CD4-positive, CD25-positive, alpha-beta regulatory T cell (primary cell): ENCODE measurements at places on chromosomes 7 and 10. TPM values are rescaled to one million over a fixed set of nuclear protein-coding genes. Genes with fewer than 3 reads are reported as not detected.

The GIMAP8 gene
- 8.0 TPM for total RNA-seq

DNA sequence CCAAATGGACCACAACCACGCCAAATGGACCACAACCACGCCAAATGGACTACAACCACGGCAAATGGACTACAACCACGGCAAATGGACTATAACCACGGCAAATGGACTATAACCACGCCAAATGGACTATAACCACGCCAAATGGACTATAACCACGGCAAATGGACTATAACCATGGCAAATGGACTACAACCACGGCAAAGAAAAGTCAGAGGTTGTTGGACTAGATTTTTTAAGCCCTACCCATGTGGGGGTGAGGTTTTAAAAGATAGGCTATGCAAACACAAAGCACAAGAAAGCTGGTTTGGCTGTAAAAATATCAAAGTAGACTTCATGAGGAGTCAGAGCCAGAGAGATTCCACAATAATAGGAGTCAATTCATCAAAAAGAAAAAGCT lies 55.8 kb downstream of the NCAPG2 start:
- H3K4me3 ChIP-seq = no peak overlapping the region
- no peaks in the 10 kb centered on the region for H3K27me3 ChIP-seq
- no peak overlapping the region for H3K27ac ChIP-seq
- peaks cover 8% of the 10 kb centered on the region for H3K36me3 ChIP-seq
- DNase-seq = no peak

GRCh38 chr7:125643302-125643701 lies 713.7 kb upstream of the POT1 start:
- no peak for DNase-seq
- H3K4me1 ChIP-seq = no peaks in the 10 kb centered on the region
- H3K27me3 ChIP-seq = no peaks in the 10 kb centered on the region
- H3K36me3 ChIP-seq = no peaks in the 10 kb centered on the region
- no peak overlapping the region for H3K4me3 ChIP-seq

DNA sequence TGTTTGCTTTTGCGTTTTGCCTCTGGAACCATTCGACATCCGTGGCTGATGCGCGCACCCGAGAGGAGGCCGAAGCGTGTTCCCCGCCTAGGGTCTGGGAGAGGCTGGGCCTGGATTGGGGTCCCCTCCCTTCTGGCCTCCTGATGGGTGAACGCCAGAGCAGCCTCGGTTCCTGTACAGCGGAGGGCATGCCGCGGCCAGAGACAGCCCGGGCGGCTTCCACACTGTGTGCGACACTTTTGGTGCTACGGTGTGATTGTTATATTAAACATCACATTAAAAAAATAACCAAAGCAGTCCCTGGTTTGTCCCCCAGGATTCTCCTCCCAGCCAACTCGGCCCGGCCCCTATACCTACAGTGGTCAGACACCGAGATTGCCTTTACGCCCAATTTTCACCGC lies 3.7 kb upstream of the HOXA7 start:
- H3K4me1 ChIP-seq = peaks cover 46% of the 10 kb centered on the region
- peaks cover 50% of the 10 kb centered on the region for H3K27me3 ChIP-seq
- no peaks in the 10 kb centered on the region for H3K36me3 ChIP-seq
- no peak overlapping the region for H3K4me3 ChIP-seq
- H3K27ac ChIP-seq = no peak overlapping the region
- peak; percentile 43 for DNase-seq

The DUS4L gene
- 6.9 TPM for total RNA-seq

The RHEB gene
- total RNA-seq = 51.3 TPM

- no peaks in the 10 kb centered on the region for H3K27me3 ChIP-seq
- no peaks in the 10 kb centered on the region for H3K36me3 ChIP-seq
- H3K27ac ChIP-seq = no peak overlapping the region
- H3K4me1 ChIP-seq = peaks cover 7% of the 10 kb centered on the region
- H3K4me3 ChIP-seq = no peak overlapping the region
Measured at GRCh38 chr7:41878309-41879295, 175.7 kb upstream of the INHBA start.

GRCh38 chr10:88004451-88004850 lies 141.0 kb downstream of the PTEN start:
- no peak for DNase-seq
- no peak overlapping the region for H3K27ac ChIP-seq
- H3K4me1 ChIP-seq = no peaks in the 10 kb centered on the region

The HYAL4 gene
- not detected for total RNA-seq

GRCh38 chr7:155590215-155591018 lies 44.1 kb upstream of the CNPY1 start:
- no peak overlapping the region for H3K4me3 ChIP-seq
- H3K36me3 ChIP-seq = no peaks in the 10 kb centered on the region
- no peaks in the 10 kb centered on the region for H3K4me1 ChIP-seq
- H3K27ac ChIP-seq = no peak overlapping the region
- H3K27me3 ChIP-seq = no peaks in the 10 kb centered on the region

The PRSS37 gene
- total RNA-seq = not detected

The ARID5B gene
- 169 TPM for total RNA-seq

GRCh38 chr7:77786741-77787140 lies 11.5 kb downstream of the TMEM60 start:
- H3K27ac ChIP-seq = no peak overlapping the region
- H3K4me1 ChIP-seq = no peaks in the 10 kb centered on the region
- no peaks in the 10 kb centered on the region for H3K27me3 ChIP-seq
- no peak for DNase-seq
- no peak overlapping the region for H3K4me3 ChIP-seq

DNA sequence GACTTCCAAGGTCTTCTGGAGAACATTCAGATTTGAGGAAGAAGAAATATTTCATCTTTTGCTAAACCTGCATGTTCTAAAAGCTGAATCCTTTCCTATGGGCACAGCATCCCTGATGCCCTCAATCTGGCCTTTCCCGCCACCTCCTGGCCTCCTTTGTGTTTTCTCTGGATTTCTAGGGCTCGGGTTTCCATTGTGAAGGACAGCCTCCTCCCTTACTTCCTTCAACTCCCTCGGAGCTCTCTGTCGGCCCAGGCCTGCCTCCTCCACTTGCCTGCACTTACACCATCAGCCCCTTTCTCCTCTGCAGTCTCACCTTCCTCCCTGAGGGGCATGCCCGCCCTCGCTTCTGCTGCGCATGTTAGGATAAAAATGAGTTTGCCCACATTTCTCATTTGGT lies 75.4 kb downstream of the WIPF3 start:
- no peaks in the 10 kb centered on the region for H3K36me3 ChIP-seq
- no peak overlapping the region for H3K27ac ChIP-seq
- H3K27me3 ChIP-seq = peaks cover 3% of the 10 kb centered on the region
- DNase-seq = no peak
- H3K4me1 ChIP-seq = no peaks in the 10 kb centered on the region
- H3K4me3 ChIP-seq = no peak overlapping the region

- H3K4me1 ChIP-seq = no peaks in the 10 kb centered on the region
- no peak for DNase-seq
- no peaks in the 10 kb centered on the region for H3K36me3 ChIP-seq
- no peak overlapping the region for H3K27ac ChIP-seq
Measured at GRCh38 chr10:77915319-77916105, 11.0 kb downstream of the DLG5 start.

DNA sequence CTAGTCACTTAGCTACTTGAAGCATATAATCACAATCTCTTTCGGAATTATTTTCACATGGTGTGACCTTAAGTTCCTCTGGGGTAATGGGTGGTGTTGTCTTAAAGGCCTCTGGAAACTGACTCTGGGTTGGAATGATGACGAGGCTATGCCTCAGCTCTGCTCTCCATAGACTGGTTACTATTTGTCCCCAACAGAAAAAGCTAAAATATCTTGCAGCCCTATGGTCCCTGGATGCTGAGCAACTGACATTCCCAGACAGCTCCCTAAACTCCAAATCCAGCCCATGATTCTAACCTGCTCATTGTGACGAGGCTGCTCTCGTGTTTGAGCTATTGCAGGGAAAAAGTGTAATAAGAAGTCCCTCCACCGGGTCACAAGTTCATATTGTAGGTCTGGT lies 51.6 kb downstream of the HBP1 start:
- DNase-seq = no peak
- H3K36me3 ChIP-seq = peaks cover 4% of the 10 kb centered on the region
- H3K4me3 ChIP-seq = no peak overlapping the region
- no peaks in the 10 kb centered on the region for H3K27me3 ChIP-seq

GRCh38 chr10:27413387-27413786 lies 90.7 kb upstream of the RAB18 start:
- DNase-seq = no peak
- H3K27ac ChIP-seq = no peak overlapping the region
- no peak overlapping the region for H3K4me3 ChIP-seq

The PRKRIP1 gene
- total RNA-seq = 47.7 TPM

The VAX1 gene
- total RNA-seq = not detected

GRCh38 chr7:112937651-112938415 lies 147.6 kb upstream of the TMEM168 start:
- peak overlapping the region; percentile 78 for H3K27ac ChIP-seq
- no peaks in the 10 kb centered on the region for H3K27me3 ChIP-seq
- peak overlapping the region; percentile 95 for H3K4me3 ChIP-seq

DNA sequence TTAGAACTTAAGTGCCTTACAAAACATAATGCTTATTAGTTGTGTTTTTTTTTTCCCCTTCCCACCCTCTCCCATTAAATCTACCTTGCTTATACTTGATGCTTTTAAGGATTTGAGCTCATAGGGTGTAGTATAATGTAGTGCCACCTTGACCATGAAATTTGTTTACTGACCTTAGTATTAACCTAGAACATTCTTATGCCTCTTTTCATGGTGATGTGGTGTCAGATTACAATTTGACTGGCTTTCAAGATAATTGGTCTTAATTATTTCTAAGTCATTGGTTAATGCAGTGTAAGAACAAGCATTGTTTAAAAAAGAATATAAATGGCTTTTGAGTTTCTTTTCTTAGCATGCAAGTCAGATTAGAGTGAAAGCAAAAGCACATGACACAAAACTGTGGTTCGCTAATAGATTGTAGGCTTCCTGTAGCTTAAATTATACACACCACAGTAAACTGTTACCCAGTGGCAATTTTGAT lies 61.8 kb downstream of the ADD3 start:
- H3K27ac ChIP-seq = peak overlapping the region; percentile 79
- peaks cover 82% of the 10 kb centered on the region for H3K4me1 ChIP-seq
- peak overlapping the region; percentile 83 for H3K4me3 ChIP-seq
- no peaks in the 10 kb centered on the region for H3K27me3 ChIP-seq
- no peaks in the 10 kb centered on the region for H3K36me3 ChIP-seq

The MSMB gene
- total RNA-seq = not detected

The KIF11 gene
- total RNA-seq = 3.0 TPM

- H3K36me3 ChIP-seq = no peaks in the 10 kb centered on the region
- H3K27me3 ChIP-seq = no peaks in the 10 kb centered on the region
- H3K27ac ChIP-seq = no peak overlapping the region
- no peak for DNase-seq
- no peaks in the 10 kb centered on the region for H3K4me1 ChIP-seq
Measured at GRCh38 chr7:4434306-4434705, 247.8 kb upstream of the FOXK1 start.

DNA sequence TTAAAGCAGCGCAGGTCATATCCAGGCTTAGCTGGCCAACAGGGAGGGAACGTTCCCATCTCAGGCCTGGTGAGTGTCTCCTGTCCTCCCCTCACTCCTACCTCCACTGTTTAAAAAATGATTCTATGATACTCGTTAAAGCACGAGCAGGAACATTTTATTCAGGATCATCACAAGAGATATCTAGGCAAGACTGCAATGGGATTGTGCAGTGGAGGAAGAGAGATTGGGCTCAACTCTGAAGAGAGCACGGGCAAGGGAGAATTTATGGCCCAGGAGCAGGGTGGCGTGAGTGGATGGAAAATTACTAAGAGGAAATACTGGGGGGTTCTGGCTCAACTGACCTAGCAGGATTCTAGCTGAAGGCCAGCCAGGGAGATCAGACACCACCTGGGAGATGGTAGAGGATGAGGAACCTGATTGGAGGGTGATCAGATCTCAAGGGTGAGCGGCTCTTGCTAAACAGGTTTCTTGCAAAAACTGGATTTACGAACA lies 9.0 kb upstream of the HSPB1 start:
- no peaks in the 10 kb centered on the region for H3K27me3 ChIP-seq
- peaks cover 8% of the 10 kb centered on the region for H3K4me1 ChIP-seq
- H3K27ac ChIP-seq = no peak overlapping the region
- no peak for DNase-seq
- H3K4me3 ChIP-seq = no peak overlapping the region

The CYP2E1 gene
- 0.37 TPM for total RNA-seq

DNA sequence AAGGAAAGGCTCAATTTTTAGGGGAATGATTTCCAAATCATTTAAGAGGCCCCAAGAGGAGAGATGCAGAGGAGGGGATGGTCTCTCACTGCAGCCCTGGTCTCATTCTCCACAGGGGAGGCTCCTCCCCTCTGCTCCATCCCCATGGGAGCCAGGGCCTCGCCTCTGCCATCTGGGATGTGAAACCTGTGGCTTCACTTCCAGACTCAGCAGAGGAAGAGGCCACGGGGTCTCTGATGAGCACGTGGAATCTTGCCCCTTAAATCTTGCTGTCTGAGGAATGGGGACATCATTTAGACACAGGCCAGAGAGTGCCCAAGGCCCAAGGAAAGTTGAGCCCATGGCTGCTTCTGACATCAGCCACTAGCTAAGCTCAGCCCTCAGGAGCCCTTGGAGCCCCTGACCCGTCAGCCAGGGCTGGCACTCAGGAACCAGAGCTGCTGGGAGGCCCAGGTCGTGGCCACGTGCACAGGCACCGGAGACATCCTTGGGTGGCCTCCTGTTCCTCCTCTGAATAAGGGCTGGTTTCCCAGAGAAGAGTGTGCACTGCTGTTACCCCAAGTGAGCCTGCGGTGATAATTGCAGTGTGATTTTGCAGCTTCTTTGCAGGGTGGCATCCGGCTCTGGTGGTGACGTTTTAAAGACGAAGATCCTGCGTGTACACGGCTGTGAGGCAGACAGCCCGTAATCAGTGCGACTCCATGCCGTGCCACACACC lies 50.5 kb downstream of the VIPR2 start:
- no peaks in the 10 kb centered on the region for H3K4me1 ChIP-seq
- DNase-seq = no peak
- no peak overlapping the region for H3K4me3 ChIP-seq
- H3K27me3 ChIP-seq = no peaks in the 10 kb centered on the region

DNA sequence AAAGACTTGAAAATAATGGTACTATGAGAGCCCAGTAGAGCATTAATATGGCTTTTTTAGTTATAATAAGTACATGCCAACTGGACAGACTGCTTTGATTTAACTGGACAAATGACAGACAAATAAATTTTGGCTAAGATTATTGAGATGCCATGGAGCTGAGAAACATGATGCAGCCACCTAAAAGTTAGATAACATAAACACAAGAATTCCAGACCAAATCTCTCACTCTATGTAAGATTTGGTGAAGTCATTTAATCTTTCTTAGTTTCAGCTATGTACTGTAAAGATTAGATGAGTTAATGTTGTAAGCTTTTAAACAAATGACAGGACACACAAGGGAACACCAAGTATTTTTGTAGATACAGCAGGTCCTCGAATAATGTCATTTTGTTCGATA lies 118.2 kb downstream of the CACNA2D1 start:
- no peaks in the 10 kb centered on the region for H3K4me1 ChIP-seq
- H3K27ac ChIP-seq = no peak overlapping the region
- no peak for DNase-seq

The TMEM196 gene
- not detected for total RNA-seq

- H3K27ac ChIP-seq = no peak overlapping the region
Measured at GRCh38 chr7:77258593-77258992, 59.0 kb upstream of the FGL2 start.

The UBTD1 gene
- 1.4 TPM for total RNA-seq

- no peaks in the 10 kb centered on the region for H3K4me1 ChIP-seq
- H3K36me3 ChIP-seq = no peaks in the 10 kb centered on the region
- no peaks in the 10 kb centered on the region for H3K27me3 ChIP-seq
- H3K4me3 ChIP-seq = no peak overlapping the region
- H3K27ac ChIP-seq = no peak overlapping the region
Measured at GRCh38 chr7:131544449-131545301, 11.8 kb downstream of the PODXL start.

The LRMDA gene
- 0.10 TPM for total RNA-seq
